ENCODE measurements at places on chromosomes 4 and X.

- DNase-seq = no peak
Observed at GRCh38 chr4:120777459-120777858, 145.1 kb downstream of the PRDM5 start.

- no peak for DNase-seq
Observed at GRCh38 chr4:189765301-189765700, 175.4 kb upstream of the FRG1 start.

GRCh38 chr4:4349867-4350266, 37.0 kb upstream of the NSG1 start:
- DNase-seq = no peak

- DNase-seq = no peak
Observed at GRCh38 chr4:78774417-78774816, 1.7 kb upstream of the BMP2K start.

DNA sequence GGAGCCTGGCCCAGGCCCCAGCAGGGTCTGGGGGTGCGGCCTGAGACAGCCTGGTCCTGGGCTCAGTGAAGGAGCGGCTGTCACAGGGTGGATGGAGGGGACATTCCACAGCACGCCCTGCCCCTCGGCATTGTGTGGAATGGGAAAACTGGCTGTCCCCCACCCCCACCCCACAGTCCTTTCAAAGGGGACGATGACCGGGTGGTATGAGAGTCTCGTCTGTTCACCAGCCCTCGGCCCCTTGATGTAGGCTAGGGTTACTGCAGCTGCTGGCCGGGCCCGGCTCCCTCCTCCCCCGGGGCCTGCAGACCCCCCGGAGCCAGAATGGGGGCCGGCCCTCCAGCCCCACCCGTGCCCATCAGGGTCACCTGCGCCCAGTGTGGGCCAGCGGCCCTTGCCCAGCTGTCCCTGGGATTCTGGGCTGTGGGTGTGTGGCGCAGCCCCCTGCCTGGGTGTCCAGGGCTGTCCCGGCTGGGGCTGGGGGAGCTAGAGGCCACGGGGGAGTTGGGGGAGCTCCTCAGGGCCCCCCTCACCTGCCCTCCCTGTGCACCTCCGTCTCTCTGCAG, 11.7 kb downstream of the FGFRL1 start:
- no peak for DNase-seq

DNA sequence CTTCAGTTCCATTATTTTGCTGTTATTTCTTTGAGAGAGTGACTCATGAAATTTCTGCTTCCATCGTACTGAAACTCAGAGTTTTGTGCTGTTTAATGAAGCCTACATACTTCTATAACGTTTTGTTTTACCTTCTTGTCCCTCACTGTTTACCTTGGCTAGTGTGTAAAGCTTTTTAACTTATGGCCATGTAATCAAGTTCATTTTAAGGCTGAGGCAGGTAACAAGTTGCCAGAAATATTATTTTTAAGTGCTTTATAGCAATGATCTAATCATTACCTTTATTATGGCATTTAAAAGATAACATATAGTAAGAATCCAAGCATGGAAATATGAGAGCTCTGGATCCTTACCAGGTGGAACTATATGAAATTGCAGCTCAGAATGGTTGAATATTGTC, 102.3 kb upstream of the FAT1 start:
- DNase-seq = no peak
